Peyer's patch (tissue), 4 donors: ENCODE measurements at places on chromosomes 16 and 17. TPM values are rescaled to one million over a fixed set of nuclear protein-coding genes. Genes with fewer than 3 reads are reported as not detected.

GALR2 gene
- total RNA-seq, result not detected

MYOCD gene
- 5.2 TPM for total RNA-seq

CASKIN1 gene
- not detected for total RNA-seq

TPSD1 gene
- total RNA-seq, result not detected

KRTAP9-4 gene
- total RNA-seq, result not detected

NPW gene
- total RNA-seq, result not detected

GRCh38 chr16:67914758-67915495, 16.7 kb downstream of the CTRL start:
- no peak overlapping the region for H3K27ac ChIP-seq
- no peaks in the 10 kb centered on the region for H3K4me1 ChIP-seq
- no peak overlapping the region for H3K4me3 ChIP-seq
- no peaks in the 10 kb centered on the region for H3K27me3 ChIP-seq
- H3K36me3 ChIP-seq, result no peaks in the 10 kb centered on the region

- H3K27ac ChIP-seq, result no peak overlapping the region
- H3K27me3 ChIP-seq, result no peaks in the 10 kb centered on the region
- H3K4me3 ChIP-seq, result no peak overlapping the region
- H3K4me1 ChIP-seq, result peaks cover 4% of the 10 kb centered on the region
- H3K36me3 ChIP-seq, result no peaks in the 10 kb centered on the region
Measured at GRCh38 chr17:79737922-79738578, 7.3 kb downstream of the ENPP7 start.

DNA sequence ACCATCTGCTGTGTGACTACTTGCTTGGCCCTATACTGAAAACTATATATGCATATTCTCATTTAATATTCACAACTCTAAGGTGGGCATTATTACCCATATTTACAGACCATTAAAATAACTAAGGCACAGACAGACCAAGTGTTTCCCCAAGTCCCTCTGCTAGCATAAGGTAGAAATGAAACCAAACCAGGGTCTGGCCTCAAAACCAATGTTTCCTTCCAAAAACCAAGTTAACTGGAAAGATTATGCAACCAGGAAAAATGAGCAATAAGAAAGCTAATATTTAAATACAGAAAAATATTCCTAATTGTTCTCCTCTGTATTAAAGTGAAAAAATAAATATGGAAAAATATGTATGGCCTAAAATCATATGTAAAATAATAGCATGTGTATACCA, 50.1 kb downstream of the XPO6 start:
- no peak overlapping the region for H3K4me3 ChIP-seq
- DNase-seq, result no peak
- H3K36me3 ChIP-seq, result no peaks in the 10 kb centered on the region
- no peak overlapping the region for H3K27ac ChIP-seq
- no peaks in the 10 kb centered on the region for H3K4me1 ChIP-seq

DNA sequence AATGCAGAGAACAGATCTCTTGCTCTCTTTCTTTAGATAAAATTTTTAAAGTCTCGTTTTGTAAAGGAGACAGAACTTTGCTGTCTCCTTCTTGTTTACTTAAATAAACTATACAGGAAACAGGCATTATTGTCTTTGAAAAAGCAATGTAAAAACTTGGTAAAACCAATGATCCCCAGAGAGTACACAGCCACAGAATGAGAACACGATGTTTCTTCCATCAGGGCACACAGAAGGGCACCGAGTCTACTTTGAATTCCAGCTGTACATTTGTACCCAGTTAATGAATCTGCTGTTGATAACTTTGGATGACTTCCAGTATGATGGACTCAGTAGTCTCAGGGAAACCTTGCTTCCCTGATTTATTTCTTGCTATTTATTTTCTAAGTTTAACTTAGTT, 8.1 kb upstream of the TMEM100 start:
- H3K27me3 ChIP-seq, result no peaks in the 10 kb centered on the region
- H3K4me3 ChIP-seq, result no peak overlapping the region
- DNase-seq, result no peak
- no peaks in the 10 kb centered on the region for H3K36me3 ChIP-seq
- peak overlapping the region; percentile 64 for H3K27ac ChIP-seq
- H3K4me1 ChIP-seq, result no peaks in the 10 kb centered on the region

GRCh38 chr17:6894206-6894528, 62.6 kb upstream of the TEKT1 start:
- DNase-seq, result no peak
- no peak overlapping the region for H3K4me3 ChIP-seq
- no peaks in the 10 kb centered on the region for H3K4me1 ChIP-seq
- H3K36me3 ChIP-seq, result no peaks in the 10 kb centered on the region
- H3K27ac ChIP-seq, result no peak overlapping the region

DNA sequence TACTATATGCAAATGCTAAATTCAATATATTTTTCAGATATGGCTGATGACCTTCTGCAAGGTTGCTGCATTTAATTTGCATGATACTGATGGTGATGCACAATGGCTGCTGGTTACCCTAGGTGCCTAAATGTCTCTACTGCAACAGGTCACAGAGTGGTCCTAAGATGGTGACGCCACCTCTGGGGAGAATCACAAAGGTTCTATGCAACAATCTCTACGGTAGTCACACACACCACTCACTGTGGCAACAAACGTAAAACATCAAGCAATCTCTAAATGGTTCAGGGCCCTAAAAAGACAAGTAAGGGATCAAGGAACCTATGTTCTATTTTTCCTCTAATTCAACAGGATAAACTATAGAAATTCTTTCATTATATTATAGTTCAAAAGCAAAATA, 293.3 kb downstream of the CEP112 start:
- H3K4me3 ChIP-seq, result no peak overlapping the region
- H3K36me3 ChIP-seq, result no peaks in the 10 kb centered on the region
- H3K27me3 ChIP-seq, result no peaks in the 10 kb centered on the region
- no peaks in the 10 kb centered on the region for H3K4me1 ChIP-seq
- no peak for DNase-seq
- no peak overlapping the region for H3K27ac ChIP-seq

GRCh38 chr17:57872536-57872935, 22.7 kb upstream of the MRPS23 start:
- H3K4me1 ChIP-seq, result no peaks in the 10 kb centered on the region
- DNase-seq, result no peak
- H3K36me3 ChIP-seq, result no peaks in the 10 kb centered on the region
- no peak overlapping the region for H3K4me3 ChIP-seq

- no peak overlapping the region for H3K4me3 ChIP-seq
- H3K27me3 ChIP-seq, result no peaks in the 10 kb centered on the region
- no peak overlapping the region for H3K27ac ChIP-seq
- no peak for DNase-seq
- no peaks in the 10 kb centered on the region for H3K36me3 ChIP-seq
Measured at GRCh38 chr16:79419148-79419547, 181.4 kb downstream of the MAF start.

DNA sequence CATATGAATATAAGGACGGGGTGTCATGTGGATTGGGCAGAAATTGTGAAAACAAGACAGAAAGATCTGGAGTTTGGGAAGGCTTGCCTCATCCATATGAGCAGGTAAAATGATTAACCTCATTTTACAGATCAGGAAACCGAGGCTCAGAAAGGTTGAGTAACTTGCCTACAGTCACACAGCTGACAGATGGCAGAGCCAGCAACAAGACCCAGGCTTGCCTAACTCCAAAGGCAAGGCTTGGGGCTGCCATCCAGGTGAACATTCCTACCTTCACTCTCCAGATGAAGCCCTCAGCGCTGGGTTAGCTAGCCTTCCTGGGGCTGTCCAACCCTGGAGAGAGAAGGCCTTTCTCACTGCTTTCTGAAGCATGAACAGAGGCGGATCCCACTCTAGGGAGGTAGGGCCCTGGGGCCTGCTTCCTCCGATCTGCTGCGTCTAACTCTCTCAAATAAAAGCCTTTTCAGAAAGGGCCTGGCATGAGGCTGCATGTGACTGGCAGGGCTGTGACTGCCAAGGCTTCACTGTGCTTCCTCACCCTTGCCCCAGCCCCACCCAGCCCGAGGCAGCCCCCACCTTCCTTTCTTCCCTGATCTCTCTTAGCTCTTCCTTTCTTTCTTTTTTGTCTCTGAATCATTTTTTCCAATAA, 107.8 kb downstream of the GNAO1 start:
- no peak for DNase-seq
- no peaks in the 10 kb centered on the region for H3K36me3 ChIP-seq
- no peak overlapping the region for H3K27ac ChIP-seq
- no peak overlapping the region for H3K4me3 ChIP-seq
- H3K27me3 ChIP-seq, result no peaks in the 10 kb centered on the region

DNA sequence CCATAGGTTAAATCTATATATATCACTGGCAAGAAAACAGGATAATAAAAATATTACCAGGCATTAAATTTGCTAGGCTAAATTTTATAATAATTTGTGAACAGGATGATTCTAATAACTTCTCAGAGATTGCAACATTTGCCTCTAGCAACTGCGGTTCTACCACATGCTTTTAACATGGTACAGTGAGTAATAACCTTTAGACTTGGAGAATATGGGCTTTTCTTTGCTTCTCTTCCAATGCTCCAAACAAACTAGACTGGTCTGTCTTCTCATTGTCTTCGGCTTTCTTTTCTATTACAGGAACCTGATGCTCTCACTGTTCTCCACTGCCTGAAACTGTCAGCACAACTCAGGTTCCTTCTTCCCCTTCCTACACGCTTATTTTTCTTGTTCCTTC, 80.6 kb downstream of the CA4 start:
- no peaks in the 10 kb centered on the region for H3K27me3 ChIP-seq
- no peaks in the 10 kb centered on the region for H3K4me1 ChIP-seq
- H3K36me3 ChIP-seq, result peaks cover 15% of the 10 kb centered on the region
- no peak overlapping the region for H3K4me3 ChIP-seq
- no peak for DNase-seq
